Colonic mucosa (tissue), 4 donors: ENCODE measurements at places on chromosomes 3 and 15. TPM values are rescaled to one million over a fixed set of nuclear protein-coding genes. Genes with fewer than 3 reads are reported as not detected.
A peak's percentile ranks its signal among the peaks of the same experiment; 100 is the strongest.

DNA sequence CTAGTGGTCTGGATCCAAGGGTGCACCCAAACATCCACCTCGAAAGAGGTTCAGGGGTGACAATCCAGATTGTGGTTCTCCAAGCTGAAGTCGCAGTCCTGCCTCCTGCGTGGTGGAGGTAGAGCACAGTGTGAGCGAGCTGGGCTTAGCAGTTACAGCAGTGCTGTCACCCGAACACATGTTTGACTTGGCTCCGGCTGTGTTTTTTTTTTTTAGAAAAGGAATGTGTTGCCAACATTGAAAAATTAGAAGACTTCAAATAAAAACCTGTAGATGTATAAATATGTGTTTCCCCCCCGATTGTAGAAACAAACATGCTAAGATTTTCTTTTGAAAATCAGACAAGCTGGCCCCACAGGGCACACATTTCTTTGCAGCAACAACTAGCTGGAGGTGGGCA is 530.8 kb downstream of the SHQ1 start:
- no peak for DNase-seq

DNA sequence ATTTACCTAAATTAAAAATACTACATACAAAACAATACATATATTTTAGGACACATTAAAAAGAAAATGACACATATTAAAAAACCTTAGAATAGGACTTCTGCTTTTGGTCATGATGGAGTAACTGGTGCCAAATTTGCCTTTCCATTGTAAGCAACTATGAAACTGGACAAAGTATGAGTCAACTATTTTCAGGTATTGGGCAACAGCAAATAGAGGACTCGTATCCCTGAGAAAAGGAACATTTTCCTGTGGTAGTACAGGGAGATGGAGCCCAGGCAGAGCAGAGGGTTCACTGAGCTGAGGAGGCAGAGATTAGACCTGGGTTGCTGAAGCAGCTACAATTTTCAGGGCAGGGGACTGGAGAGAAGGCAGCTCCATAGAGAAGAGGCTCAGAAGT is 14.7 kb downstream of the CCR1 start:
- no peak for DNase-seq

DNA sequence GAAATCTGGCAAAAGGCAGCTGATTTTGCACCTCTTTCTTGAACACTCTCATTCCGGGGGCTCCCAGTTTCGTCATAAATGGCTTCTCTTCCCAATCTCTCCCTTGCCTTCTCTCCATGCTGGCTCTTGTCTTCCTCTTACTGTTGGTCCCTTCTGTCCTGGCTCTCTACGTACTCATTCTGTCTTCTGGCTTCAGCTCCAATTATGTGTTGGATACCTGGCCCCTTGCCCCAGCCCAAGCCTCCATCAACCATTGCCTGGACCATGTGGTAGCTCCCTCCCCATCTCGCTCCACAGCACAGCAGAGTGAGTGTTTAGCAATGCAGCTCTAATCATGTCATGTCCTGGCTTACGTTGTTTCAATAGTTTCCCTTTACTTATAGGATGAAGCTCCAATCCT is 21.7 kb upstream of the KY start:
- no peak for DNase-seq

DNA sequence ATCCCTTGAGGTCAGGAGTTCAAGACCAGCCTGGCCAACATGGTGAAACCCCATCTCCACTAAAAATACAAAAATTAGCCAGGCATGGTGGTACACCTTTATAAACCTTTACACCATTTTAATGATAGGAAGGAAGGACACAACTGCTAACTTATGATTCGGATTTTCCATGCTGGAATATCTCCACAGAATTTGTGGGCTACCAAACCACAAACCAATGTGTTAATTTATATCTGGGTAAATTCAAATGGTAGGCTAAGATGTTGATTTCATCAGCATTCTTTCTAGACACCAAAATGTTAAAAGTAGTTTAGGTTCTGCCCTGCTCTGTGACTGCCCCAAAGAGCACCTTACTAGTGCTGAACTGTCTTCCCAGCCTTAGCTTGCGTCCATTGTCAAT is 72.8 kb downstream of the POLQ start:
- no peak for DNase-seq

DNA sequence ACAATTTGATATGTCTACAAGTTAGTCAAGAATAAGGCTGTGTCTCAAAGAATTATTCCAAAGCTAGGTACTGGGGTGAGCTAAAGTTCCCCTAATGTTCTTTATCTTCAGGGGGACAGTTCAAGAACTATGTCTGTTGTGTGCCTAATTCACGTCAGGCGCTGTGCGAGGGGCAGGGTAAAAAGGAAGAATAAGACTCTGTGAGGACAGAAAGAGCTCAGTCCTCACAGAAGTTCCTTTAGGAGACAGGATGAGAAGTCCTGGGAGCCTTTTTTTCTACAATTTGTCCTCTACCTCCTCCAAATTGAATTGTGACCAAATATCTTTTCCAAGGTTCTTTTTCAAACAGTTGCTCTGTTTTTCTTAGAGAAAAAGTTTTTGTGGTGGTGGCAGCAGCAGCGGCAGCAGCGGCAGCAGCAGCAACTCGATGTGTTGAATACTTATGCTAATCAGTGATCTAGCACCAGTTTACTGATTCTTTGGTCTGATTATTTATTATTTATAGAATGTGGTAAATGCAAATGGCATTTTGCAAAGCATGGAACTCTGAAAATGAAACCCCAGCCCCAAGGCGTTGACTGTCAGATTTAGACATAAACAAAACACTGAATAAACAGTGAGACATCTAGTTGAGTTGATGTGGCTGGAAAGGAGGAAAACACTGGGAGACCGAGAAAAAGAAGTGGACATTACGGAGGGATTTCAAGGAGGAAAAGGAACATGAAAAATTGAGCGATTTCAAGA is 88.6 kb downstream of the GTPBP8 start:
- DNase-seq: no peak

DNA sequence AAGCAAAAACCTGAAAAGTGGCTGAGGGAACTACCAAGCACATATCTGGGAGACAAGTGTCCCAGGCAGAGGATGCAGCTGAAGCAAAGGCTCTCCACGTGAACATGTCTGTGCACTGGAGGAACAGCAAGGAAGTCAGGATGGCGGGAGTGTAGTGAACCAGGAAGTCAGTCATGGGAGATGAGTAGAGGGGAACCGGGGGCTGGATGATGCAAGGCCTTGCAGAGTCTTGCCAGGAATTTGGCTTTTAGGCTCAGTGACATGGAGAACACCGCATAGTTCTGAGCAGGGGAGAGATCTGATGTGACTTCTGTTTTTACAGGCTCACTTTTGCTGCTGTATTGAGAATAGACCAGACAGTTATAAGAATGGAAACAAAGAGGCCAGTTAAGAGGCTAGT is 19.0 kb downstream of the C2CD4A start:
- no peak for DNase-seq

- DNase-seq: peak; percentile 83
These were observed at the start of gene FLNB for GRCh38 chr3:58008141-58009025. Gene FLNB (plus strand): TSS chr3:58008422. CDS start chr3:58008565, 143 bp downstream.

- no peak for DNase-seq
These were observed 426.5 kb upstream of the RASGRP1 start for GRCh38 chr15:38991126-38991525.

DNA sequence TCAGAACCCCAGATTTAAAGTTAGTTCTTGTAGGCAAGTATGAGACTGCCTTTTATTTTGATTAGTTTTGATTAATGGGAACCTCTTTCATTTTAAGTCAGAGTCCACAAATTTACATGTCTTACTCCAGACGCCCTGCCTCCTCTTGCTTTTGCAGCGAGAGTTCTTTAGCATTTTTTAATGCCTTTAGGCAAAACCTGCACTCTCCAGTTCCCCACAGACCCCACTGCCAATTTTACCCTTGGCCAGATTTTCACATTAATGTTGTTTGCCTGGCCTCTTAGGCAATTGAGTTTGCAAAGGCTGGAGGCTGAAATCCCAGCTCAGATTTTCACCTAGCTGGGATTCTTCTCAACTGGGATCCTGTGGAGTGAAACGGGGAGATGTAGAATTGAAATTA is 85.8 kb downstream of the GAP43 start:
- DNase-seq: no peak

GRCh38 chr15:51191072-51191670 is 96.5 kb upstream of the TNFAIP8L3 start:
- no peak for DNase-seq

DNA sequence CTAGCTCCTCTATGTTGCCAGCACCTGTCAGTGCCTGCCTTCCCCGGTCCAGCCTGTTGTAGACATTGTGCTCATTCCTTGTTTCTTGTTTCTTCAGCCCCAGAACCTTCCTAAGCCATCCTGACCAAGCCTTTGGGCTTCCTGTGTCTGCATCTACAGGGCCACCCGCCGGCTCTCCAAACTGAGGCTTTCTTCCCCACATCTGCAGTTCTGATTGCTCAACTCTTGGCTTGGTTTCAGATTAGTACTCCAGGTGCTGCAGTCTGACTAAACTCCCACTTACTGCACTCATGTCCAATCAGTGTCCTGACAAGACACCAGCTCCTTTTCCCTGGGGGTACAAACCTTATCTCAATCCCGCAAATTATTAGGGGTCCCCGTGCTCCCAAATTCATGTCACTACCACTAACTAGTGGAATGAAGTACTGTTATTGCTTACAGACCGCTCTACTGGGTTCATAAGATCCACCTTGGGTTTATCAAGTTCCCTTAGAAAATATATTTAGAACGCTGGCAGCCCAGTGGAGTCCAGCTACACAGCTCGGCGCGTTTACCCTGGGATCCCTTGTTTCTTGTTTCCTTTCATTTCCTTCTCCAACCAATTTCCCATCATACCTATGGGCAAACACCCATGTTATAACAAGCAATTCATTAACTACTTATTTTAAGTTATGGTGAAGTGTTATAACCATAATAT is 114.2 kb upstream of the TJP1 start:
- DNase-seq: no peak

DNA sequence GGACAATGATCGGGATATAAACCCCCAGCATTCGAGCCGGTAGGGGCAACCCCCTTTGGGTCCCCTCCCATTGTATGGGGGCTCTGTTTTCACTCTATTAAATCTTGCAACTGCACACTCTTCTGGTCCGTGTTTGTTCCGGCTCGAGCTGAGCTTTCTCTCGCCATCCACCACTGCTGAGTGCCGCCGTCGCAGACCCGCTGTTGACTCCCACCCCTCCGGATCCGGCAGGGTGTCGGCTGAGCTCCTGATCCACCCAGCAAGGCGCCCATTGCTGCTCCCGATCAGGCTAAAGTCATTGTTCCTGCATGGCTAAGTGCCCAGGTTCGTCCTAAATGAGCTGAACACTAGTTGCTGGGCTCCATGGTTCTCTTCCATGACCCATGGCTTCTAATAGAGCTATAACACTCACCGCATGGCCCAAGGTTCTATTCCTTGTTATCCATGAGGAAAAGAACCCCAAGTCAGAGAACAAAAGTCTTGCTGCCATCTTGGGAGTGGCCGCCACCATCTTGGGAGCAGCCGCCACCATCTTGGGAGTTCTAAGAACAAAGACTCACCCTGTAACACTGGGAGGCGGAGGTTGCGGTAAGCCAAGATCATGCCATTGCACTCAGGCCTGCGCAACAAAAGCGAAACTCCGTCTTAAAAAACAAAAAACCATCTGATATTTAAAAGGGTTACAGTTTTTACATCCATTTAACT is 11.2 kb upstream of the EHHADH start:
- no peak for DNase-seq

- DNase-seq: no peak
These were observed 130.0 kb downstream of the FRMD4B start for GRCh38 chr3:69255928-69256327.

GRCh38 chr15:43280996-43281395 is 14.3 kb upstream of the TGM5 start:
- DNase-seq: no peak

GRCh38 chr3:18223571-18223970 is 201.6 kb downstream of the SATB1 start:
- no peak for DNase-seq

DNA sequence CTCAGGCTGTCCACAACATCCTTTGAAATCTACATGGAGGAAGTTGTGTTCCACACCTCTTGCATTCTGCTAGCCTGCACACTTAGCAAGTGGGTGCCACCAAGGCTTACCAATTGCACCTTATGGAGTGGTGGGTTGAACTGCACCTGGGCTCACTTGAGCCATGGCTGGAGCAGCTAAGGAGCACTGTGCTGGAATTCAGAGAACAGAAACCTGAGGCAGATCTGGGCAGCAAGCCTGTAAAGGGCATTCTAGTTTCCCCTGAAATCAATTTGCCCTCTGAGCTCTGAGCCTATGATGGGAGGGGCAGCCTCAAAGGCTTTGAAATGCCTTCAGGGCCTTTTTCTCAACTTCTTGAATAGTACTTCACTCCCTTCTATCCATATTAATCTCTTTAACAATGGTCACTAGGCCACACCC is 18.0 kb downstream of the BTLA start:
- no peak for DNase-seq

GRCh38 chr3:48155122-48155521 is 33.1 kb downstream of the CDC25A start:
- no peak for DNase-seq

The VIPR1 gene
- 98.0 TPM for total RNA-seq

The GHSR gene
- total RNA-seq: not detected

The MESP2 gene
- 5.4 TPM for total RNA-seq

The A4GNT gene
- not detected for total RNA-seq

The ZNF80 gene
- not detected for total RNA-seq

The GRK7 gene
- total RNA-seq: not detected

The ACAN gene
- 0.17 TPM for total RNA-seq
